CD4-positive, alpha-beta T cell treated with Interleukin-4 for 4 hours (primary cell): ENCODE measurements at places on chromosomes 16 and 17.

GRCh38 chr17:11467639-11468038 is 130.6 kb upstream of the DNAH9 start:
- DNase-seq: no peak

GRCh38 chr17:61877837-61878236 is 14.5 kb upstream of the BRIP1 start:
- DNase-seq: no peak

- DNase-seq: no peak
Observed at GRCh38 chr16:66844009-66844341, 239 bp upstream of the CA7 start.

GRCh38 chr17:62996221-62996620 is 30.2 kb downstream of the TANC2 start:
- DNase-seq: no peak

- DNase-seq: no peak
Observed at GRCh38 chr17:801660-802059, 19.5 kb downstream of the MRM3 start.

DNA sequence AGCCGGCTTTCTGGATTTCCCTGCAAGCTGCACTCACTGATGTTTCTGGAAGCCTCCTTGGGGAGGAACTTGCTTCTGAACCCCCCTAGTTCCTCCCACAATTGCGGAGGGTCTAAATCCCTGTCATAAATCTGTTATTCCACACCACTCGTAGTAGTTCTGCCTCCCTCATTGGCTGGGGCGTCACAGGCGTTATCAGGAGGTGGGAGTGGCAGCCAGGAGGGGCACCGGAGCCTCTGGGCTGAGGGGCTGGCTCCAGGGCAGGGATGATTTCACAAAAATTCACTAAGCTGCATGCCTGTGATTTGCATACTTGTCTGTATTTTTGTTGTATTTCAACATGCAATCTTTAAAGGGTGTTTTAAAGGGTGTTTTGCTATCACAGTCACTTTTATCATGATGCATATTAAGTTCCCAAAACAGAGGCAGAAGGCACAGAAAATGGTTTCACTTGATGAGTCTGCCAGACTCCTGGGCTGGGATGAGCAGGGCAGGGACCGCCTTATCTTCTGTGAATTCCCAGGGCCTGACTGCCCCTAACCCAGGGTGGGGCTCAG is 176.2 kb upstream of the FOXF1 start:
- no peak for DNase-seq

GRCh38 chr16:21233521-21234150 is at the start of gene ANKS4B:
Gene ANKS4B, plus strand, starts transcription at chr16:21233699. Its CDS starts 39 bp downstream, at chr16:21233738.
- no peak for DNase-seq

- DNase-seq: no peak
Observed at GRCh38 chr17:50514936-50515702, 6.9 kb downstream of the MYCBPAP start.

- DNase-seq: no peak
Observed at GRCh38 chr16:2325181-2325580, 15.3 kb downstream of the ABCA3 start.

DNA sequence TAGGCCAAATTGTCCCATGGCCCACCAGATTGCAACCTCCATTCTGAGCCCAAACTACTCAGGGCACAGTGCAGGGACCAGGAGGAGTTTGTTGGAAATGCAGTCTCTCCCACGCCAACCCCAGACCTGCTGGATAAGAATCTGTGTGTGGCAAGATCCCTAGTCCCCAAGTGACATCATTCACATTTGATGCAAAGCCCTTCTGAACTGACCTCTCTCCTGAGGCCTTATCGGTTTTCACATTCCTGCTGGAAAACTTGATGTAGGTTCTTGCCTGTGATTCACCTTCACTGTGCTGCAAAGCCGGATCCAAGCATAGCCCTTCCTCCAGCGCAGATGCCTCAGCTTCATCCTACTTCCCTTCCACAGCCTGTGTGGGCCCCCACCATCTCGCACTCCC is 6.6 kb upstream of the SHCBP1 start:
- no peak for DNase-seq

DNA sequence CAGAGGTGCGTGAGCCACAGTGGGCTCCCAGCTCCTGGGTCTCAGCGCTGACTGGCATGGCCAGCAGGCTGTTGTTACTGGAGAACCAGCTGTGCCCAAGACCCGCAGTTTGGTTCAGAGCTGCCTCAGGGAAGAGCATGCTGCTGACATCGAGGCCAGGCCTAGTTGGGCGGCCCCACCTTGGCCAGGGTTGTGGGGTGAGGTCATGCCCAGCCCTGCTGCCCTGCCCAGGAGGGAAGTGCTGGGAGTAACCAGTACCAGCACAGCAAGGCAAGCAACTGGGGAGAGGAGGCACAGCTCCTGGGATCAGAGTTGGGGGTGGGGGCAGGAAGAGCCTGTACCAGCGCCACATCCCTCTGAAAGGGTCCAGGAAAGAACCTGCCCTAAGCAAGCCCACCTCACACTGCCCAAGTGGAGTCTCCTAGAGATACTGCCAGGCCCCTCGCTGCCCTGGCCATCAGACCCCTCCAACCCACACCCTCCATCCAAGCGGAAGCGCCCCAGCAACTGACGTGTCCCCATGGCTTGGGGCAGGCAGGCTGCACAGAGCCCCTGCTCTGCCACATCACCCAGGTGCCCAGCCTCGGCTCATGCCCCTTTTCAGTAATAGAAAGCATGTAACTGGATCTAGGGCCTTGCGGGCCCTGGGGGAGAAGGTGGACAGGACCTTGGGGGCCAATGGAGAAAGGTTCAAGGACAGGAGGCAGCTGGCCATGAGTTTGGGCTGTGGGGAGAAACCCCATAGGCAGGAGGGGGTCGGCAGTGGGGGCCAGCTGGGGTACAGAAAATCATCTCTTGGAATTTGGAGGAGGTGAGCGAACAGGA is 990 bp downstream of the DOK4 start:
- DNase-seq: no peak

DNA sequence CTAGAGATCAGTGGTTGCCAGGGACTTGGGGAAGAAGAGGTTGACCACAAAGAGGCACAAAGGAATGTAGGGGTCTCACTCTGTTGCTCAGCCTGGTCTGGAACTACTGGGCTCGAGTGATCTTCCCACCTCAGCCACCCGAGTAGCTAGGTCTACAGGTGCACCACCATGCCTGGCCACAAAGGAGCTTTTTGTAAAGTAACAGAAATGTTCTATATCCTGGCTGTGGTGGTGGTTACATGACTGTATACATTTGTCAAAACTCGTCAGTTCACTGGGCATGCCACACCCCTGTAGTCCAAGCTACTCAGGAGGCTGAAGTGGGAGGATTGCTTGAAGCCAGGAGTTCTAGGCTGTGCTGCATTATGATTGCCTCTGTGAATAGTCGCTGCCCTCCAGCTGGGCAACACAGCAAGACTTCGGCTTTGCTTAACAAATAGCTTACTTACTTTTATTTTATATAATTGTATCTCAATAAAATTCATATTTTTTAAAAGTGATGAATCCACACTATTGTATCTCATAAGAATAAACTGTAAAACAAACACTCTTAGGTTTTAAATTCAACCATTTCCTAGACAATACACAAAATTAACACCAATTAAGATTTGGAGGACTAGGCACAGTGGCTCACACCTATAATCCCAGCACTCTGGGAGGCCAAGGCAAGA is 5.0 kb downstream of the SKA2 start:
- no peak for DNase-seq

- DNase-seq: no peak
Observed at GRCh38 chr16:11780991-11781680, 15.9 kb downstream of the ZC3H7A start.

DNA sequence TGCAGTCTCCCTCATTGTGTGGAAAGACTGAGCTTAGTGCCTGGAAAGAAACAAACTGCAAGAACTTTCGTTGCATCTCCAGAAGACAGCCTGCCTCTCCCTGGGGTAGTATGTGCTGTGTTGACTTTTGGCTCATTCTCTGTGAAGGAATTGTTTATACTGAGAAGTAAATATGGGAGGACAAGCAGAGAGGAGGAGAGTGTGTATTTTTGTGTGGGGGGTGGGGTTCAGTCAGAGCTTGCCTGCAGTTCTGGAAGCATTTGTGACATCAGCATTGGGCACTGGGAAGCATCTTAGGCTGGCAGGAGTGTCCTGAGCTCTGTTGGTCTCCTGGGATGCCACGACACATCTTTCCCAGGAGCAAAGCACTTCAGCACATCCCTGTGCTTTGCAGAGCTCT is 147.9 kb downstream of the HS3ST3B1 start:
- no peak for DNase-seq

GRCh38 chr16:73890186-73891128 is 406.2 kb upstream of the PSMD7 start:
- no peak for DNase-seq

DNA sequence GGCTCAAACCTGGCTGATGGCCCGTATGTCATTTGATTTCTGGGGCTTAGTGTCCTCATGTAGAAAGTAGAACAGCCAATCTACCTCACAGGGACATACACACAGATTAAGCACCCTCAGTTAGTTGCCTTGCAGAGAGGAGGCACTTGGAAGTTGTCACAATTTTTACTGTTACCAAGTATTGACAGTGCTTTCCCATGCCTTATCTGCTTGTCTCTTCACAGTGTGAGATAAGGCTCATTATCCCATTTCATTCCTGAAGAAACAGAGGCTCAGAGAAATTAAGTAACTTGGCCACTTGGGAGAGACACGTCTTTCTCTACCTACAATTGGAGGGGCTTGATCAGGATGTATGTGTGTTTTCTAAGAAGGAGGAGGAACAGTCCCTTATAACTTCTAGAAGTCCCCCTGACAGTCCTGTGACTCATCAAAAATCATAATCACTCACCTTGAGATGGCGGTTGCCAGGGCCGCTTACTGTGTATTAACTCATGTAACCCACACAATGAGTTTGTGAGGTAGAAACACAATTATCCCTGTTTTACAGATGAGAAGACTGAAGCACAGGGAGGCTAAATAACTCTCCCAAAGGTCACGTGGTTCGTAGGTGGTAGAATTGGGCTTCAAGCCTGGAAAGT is 56.9 kb upstream of the LHX1 start:
- no peak for DNase-seq

GRCh38 chr17:77733576-77734296 is 224.8 kb upstream of the TNRC6C start:
- no peak for DNase-seq

DNA sequence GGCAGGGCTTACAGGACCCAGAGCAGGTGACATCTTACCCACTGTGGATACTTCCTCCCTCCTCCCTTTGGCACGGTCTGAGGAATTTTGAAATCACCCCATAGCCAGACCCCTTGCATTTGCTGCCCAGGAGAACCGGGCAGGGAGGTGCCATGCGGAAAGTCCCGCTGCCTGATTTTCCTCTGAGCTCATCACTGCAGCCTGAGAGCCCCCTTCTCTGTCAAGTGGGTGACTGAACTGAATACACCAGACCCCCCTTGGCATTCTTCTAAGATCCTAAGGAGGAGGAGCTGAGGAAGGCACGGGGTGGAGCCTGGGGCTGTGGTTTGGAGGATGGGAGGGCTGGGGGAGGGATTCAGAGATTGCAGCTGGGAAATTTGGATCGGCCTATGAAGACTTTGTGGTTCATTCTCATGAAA is 173.4 kb downstream of the RAB11FIP4 start:
- no peak for DNase-seq

GRCh38 chr17:31308372-31309334 is 5.2 kb downstream of the EVI2B start:
- peak; percentile 62 for DNase-seq

GRCh38 chr16:67447508-67448076 is 16.7 kb downstream of the HSD11B2 start:
- peak; percentile 46 for DNase-seq

DNA sequence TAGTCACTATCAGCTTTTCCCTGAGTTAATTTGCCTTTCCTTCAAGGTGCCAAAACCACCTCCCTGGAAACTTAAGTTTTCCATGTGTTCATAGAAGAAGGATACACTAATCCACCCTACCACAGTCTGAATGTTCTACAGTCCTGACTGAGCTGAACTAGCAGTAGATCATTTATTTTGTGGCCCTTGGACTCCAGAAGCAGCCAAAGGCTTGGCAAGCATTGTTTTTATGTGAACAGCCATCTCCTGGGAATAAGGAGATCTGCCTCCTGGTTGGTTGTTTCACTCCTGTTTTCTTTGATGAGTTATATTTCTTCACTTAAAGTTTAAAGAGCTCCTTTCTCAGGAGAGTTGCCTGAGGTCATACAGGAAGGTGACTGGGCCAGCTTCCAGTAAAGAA is 634.6 kb upstream of the SOX9 start:
- DNase-seq: no peak

GRCh38 chr17:40511136-40511535 is 9.7 kb upstream of the TNS4 start:
- no peak for DNase-seq

DNA sequence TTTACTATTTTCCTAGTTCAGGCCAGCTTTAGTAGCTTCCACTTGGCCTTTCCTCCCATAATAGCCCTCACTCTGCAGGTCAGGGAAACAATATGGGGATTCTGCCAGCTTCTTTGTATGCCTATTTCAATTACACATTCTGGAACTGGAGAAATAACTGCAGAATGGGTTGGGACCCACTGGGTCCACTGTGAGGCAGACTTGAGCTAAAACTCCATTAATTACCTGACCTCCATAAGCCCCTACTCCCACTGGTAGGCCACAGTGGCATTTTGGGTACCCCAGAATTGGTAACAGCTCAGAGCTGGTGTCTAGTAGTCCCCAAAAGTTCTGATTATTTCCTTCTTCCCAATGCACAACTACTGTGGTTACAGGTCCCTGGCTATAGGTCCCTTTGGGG is 16.7 kb upstream of the TENT4B start:
- DNase-seq: no peak

DNA sequence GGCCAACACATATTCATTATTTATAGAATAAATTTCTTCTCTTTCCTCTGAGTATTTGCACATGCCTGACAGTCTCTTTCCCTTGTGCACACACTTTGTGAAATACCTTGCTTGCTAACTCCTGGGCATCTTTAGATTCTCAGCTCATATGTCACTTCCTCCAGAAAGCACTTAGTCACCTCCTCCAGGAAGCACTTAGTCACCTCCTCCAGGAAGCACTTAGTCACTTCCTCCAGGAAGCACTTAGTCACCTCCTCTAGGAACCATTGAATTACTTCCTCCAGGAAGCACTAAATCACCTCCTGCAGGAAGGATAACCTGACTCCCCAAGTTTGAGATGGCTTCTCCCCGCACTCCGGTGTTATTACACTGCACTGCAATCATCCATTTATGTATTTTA is 462.5 kb upstream of the EEF2KMT start:
- DNase-seq: no peak

DNA sequence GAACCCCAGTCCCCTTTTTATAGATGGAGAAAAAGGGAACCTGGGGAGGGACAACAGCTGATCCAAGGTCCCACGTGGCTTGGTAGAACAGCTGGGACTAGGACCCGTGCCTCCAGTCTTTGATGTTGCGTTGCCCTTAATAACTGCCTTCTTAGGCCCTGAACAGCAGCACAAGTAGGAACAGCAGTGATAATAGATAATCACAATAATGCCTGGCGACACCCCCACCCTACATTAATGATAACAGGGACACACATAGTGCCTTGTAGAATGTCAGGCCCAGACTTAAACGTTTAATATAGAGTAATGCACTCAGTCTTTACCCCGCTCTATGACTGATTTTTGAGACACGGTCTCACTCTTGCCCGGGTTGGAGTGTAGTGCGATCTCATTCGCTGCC is 96.4 kb downstream of the ABCC6 start:
- DNase-seq: no peak
